Fibroblast of mammary gland (primary cell): ENCODE measurements at places on chromosomes 16 and 17.

DNA sequence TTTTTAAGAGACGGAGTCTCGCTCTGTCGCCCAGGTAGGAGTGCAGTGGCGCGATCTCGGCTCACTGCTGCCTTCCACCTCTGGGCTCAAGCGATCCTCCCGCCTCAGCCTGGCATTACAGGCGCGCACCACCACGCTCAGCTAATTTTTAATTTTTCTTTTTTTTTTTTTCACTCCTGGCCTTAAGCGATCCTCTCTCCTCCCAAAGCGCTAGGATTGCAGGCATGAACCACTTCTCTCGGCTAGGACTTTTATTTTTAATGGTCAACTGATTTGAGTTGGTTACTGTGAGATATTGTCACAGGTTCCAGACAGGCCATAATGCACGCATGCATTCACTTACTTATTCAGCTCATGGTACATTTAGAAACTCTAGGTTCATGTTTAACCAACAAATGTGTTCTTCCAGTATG, 888 bp downstream of the PIGW start:
- no peak for DNase-seq

DNA sequence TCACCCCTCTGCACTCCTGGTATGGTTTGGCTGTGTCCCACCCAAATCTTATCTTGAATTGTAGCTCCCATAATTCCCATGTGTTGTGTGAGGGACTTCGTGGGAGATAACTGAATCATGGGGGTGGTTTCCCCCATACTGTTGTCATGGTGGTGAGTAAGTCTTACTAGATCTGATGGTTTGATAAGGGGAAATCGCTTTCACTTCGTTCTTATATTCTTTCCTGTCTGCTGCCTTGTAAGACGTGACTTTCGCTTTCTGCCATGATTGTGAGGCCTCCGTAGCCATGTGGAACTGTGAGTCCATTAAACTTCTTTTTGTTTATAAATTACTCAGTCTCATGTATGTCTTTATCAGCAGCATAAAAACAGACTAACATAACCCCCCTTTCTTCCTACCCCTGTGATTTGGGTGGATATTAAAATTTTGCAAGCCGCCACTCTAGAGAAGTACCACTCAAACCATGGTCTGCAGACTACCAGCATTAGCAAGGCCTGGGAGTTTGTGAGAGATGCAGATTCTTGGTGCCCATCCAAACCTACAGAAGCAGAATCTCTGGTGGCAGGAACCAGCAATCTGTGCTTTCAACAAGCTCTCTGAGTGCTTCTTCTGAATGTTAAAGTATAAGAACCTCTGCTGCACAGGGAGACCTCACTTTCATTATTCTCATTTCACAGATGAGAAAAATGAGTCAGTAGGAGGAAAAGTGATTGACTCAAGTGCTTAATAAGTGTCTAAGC, 999.5 kb upstream of the EEF2KMT start:
- no peak for DNase-seq

DNA sequence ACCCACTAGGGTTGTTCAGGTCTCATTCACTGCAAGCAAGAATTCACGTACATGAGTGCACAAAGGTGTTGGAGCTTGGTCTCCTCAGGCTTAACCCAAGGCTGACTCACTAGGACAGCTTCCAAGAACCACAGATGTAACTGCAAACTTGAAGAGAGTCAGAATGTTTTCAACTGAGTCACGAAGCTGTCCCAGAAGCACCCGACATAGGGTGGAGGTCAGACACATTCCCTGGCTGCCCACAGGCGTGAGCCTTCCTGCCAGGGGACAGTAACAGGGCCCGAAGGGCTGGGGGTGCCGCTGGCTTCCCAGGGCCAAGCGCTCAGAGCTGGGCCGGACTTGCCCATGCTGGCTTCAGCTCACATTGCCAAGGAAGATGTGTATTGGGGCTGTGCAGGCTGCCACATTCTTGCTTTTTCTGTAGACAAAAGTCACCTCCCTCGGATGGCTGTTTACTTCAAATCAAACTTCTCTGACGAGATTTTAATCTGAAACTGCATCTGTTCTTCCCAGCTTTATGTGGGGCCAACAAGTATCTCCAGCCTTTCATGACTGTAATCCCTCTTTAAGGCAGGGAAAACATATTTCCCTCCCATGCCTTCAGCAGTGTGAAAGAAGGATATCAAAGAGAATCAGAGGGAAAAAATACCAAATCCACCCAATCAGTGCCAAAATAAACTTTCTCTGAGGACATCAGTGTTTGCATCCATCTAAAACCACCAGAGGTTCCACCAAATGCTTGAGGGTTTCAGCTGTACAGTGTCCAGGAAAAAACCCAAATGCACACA, 14.3 kb downstream of the CMTM3 start:
- peak; percentile 99 for DNase-seq

GRCh38 chr16:75420987-75421819, 12.1 kb downstream of the CFDP1 start:
- DNase-seq = peak; percentile 80

DNA sequence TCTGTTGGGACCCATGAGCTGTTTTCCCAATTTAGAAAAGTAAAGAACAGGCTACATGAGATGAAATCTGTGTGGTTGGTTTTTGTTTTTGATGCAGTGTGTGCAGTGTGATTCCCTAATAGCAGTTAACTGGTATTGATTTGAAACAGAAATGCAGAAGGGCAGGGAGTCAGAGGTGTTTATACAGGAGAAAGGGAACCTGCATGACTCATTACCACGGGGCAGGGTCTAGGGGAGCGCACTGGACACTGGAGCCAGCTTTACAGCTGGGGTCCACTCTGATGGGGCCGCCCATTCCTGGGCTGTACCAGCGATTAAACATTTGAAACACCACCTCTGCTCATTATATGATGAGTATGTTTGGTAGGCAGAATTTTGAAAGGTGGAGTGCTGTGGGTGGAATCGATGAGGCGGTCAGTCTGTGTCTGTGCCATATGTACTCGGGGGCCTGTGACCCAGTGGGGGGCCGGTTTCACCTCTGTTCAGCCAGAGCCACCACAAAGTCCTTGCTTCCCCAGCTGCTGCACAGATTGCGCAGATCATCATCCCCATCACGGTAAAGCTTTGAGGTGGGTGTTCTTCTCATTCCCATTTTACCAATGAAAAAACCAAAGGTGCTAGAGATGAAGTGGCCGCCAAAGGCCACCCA, 142.5 kb downstream of the CMIP start:
- DNase-seq = no peak

DNA sequence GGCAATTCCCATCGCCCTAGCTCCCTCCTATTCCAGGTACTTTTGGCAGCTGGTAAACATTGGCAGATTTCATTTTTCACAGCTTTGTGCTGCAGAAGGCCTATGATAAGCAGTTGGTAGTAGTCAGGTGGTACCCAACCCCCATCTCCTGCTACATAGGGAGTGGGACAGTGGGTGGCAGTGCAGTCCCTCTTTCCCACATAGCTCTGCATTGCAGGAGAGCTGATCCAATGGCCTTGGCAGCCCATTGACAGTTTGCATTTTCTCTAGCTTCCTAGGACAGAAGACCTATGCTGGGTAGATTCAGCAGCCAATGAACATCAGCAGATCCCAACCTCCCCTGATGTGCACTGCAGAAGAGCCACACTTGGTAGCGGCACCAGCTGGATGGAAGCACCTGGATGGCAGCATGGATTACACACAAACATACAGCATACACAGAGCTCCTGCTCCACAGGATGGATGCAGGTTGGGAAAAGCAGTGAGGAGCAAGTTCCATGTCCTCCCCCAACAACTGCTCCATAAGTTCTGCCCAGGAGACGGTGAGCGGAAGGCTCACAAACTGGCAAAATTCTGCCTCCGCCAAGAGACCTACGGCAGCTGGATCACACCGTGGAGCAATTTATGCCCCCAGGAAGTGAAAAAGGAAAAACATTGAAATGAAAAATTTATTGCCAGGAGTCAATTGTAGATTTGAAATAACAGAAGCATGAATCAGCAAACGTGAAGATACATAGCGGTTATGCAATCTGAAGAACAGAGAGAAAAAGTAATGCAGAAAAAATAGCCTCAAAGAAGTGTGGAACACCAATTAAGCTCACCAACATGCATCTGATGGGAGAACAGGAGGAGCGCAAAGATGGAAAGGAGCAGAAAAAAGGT, 95.7 kb downstream of the CACNG1 start:
- peak; percentile 34 for DNase-seq

GRCh38 chr16:84842516-84843148, 22.8 kb downstream of the CRISPLD2 start:
- no peak for DNase-seq

DNA sequence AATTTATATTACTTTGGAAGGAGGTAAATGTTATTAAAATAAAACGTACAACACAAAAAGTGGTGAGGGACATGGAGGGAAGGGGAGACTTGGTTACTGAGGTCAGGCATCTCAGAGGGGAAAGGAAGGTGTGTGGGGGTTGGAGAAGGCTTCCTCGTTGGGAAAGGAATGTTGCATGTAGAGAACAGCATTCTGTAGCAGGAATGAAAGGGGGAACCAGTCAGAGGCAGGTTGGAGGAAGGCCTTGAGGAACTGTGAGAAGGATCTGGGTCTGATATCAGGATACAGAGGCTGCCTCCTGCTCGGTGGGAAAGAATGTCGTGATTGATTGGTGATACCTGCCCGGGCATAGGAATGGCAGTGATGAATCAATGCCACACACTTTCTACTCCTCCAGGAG, 103.3 kb upstream of the ZFHX3 start:
- DNase-seq = no peak

DNA sequence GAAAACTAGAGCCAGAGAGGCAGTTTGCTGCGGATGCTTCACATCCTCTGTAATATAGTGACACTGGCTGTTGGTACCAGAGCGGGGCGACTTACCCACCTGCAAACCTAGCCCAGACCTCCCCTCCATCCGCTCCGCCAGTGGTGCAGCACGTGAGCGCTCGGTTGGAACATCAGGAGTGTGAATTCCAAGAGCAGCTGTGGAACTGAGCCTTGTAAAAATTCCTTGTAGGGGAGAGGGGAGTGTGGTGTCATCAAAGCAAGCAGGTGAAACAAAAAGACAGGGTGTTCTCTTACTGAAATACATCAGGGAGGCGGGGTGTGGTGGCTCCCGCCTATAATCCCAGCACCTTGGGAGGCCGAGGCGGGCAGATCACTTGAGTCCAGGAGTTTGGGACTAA, 51.3 kb downstream of the CCDC42 start:
- DNase-seq = no peak

- DNase-seq = no peak
Observed at GRCh38 chr16:75279305-75279704, 27.9 kb upstream of the BCAR1 start.

GRCh38 chr16:86335266-86336172, 174.8 kb upstream of the FOXF1 start:
- DNase-seq = no peak

- DNase-seq = no peak
Observed at GRCh38 chr16:17392127-17392856, 78.5 kb downstream of the XYLT1 start.

GRCh38 chr16:1471569-1472194, 3.1 kb downstream of the CLCN7 start:
- DNase-seq = no peak

GRCh38 chr16:9645911-9646310, 536.3 kb downstream of the GRIN2A start:
- no peak for DNase-seq

DNA sequence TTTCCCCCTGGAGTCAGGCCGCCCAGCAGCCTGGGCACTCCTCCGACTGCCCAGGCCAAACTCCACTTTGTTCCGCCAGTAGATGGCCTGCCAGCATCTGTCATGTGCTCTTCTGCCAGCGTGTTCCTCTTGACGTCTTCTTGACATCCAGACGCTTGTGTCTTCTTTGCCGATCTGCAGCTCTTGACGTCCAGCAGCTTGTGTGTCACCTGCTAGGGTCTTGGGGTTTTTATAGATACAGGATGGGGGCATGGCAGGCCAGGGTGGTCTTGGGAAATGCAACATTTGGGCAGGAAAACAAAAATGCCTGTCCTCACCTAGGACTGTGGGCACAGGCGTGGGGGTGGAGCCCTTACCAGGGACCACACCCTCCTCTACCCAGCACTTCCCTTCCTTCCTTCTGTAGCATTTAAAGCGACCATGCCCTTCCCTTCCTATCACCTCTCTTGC, 88.7 kb downstream of the BMERB1 start:
- no peak for DNase-seq

- no peak for DNase-seq
Observed at GRCh38 chr16:88719267-88719932, 13.1 kb downstream of the CTU2 start.

DNA sequence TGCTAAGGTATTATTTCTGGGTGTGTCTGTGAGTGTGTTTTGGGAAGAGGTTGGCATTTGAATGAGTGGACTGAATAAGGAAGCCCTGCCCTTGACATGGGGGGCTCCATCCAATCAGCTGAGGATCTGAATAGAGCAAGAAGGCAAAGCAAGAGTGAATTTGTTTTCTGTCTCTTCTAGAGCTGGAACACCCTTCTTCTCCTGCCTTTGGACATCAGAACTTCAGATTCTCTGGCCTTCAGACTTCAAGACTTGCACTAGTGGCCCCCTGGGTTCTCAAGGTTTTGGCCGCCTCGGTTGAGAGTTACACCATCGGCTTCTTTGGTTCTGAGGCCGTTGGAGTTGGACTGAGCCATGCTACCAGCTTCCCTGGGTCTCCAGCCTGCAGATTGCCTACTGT, 448.6 kb downstream of the SHISA9 start:
- DNase-seq = no peak

- DNase-seq = peak; percentile 89
Observed at GRCh38 chr17:2237521-2237921, 66.1 kb downstream of the SMG6 start.

DNA sequence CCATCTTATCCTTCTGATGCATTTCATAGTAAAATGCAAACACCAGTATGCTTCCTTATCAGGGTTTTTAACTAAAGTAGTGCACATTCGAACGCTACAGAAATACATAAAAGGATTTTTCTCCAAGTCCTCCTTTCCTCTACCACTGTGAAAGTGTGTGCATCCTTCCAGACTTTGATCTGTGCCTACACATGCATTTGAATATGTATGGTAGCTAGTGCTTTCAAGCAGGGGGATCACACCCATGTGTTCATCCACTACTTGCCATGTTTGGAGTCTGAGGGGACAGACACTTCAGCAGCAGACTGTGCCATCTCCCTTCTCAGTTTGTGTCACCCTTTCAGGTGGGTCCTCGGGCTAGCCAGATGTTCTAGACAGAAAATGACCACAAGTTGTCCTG, 14.9 kb downstream of the LDHD start:
- no peak for DNase-seq
